ENCODE measurements at places on chromosomes 7 and 10. TPM values are rescaled to one million over a fixed set of nuclear protein-coding genes. Genes with fewer than 3 reads are reported as not detected.
A peak's percentile ranks its signal among the peaks of the same experiment; 100 is the strongest.

The MARVELD1 gene
- 21.0 TPM for total RNA-seq

The HOXA5 gene
- 2.9 TPM for total RNA-seq

The C7orf57 gene
- total RNA-seq, result not detected

The AVPI1 gene
- total RNA-seq, result 24.6 TPM

The SLC13A1 gene
- total RNA-seq, result not detected

The OPN4 gene
- not detected for total RNA-seq

The SNX10 gene
- 0.58 TPM for total RNA-seq

The ARMC3 gene
- total RNA-seq, result not detected

GRCh38 chr7:107932805-107933204 is 41.8 kb downstream of the DLD start:
- DNase-seq, result no peak

- DNase-seq, result no peak
Measured at GRCh38 chr7:89966067-89966664, 188.1 kb upstream of the STEAP1 start.

- DNase-seq, result no peak
Measured at GRCh38 chr7:24891311-24891735, 88.7 kb downstream of the OSBPL3 start.

- DNase-seq, result peak; percentile 53
Measured at GRCh38 chr10:120423431-120424197, 33.4 kb upstream of the PLPP4 start.

- DNase-seq, result no peak
Measured at GRCh38 chr10:91557651-91558111, 75.2 kb downstream of the PPP1R3C start.

DNA sequence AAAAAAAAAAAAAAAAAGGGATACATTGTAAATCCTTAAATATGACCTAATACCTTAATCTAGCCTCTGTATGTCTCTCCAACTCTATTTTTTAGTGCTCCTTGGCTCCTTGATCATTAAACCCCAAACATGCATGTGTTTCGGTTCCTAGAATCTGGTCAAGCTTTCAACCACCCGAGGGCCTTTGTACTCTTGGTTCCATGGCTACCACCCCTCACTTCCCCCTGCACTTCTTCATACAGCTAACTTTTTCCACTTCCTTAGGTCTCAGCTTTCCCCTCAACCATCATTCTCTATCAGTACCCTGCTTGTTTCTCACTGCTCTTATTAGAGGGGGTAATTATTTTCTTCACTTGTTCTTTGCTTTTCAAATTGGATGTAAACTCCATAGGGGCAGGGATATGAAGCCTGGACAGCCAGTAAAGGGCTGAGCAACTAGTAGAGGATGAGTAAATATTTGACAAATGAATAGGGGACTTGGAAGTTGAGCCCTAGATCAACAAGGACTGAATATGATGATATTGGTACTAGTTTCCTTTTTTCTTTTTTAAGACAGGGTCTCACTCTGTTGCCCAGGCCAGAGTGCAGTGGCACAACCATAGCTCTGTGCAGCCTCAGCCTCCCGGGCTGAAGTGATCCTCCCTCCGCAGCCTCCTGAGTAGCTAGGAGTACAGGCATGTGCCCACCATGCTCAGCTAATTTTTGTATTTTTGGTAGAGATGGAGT is 4.3 kb upstream of the GDI2 start:
- DNase-seq, result no peak

DNA sequence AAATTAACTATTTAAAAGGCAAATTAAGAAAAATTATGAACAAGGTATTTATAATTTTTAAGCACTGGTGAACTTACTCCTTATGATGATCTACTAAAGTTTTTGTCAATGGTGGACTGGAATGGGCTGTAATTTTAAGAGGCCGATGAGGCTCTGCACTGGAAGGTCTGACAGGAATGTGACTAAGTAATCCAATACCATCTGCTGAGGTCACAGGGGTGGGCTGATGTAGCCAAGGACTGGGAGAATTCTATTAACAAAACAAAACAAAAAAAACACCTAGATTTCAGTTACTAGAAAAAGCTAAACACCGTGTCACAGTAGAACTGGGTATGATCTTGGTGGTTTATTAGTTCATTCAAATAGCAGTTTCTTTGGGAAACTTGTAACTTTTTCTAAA is 75.9 kb downstream of the NRBF2 start:
- DNase-seq, result no peak

DNA sequence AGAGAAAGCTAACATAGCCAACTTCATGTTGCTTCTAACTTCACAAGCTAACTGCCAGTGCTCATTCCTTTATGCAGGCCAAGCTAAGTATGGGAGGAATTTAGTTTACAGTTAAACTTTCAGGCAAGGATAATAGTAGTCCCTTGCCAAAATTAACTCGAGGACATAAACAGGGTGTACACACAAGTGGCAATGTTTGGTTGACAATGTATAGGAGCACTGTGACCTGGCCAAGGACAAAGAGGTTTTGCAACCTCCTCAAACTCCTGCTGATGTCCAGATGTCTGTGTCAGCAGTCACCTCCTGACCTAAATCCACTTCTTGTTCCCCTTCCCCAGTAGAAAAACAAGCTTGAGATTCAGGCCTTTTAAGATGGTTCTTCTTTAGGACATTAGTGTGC is 494.6 kb upstream of the KLF6 start:
- no peak for DNase-seq

GRCh38 chr7:120725376-120726039 is 132.4 kb downstream of the TSPAN12 start:
- DNase-seq, result no peak

DNA sequence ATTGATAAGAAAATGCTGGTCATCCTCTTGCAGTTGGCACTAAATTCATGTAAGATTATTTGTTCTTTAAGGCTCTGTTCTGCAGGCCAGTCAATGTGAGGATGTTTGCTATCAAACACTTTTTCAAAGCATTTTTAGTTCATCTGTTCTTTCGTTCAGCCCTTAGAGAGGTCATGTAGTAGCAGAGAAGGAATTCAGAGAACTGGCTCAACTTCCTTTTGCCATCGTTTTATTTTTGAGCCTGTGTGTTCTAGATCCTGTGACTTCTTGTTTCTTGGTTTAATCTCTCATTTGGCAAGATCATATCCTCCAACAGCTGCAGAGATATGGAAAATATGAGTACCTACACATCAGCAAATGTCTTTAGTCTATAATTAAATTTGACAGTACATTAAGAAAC is 184.3 kb downstream of the NRP1 start:
- DNase-seq, result no peak

DNA sequence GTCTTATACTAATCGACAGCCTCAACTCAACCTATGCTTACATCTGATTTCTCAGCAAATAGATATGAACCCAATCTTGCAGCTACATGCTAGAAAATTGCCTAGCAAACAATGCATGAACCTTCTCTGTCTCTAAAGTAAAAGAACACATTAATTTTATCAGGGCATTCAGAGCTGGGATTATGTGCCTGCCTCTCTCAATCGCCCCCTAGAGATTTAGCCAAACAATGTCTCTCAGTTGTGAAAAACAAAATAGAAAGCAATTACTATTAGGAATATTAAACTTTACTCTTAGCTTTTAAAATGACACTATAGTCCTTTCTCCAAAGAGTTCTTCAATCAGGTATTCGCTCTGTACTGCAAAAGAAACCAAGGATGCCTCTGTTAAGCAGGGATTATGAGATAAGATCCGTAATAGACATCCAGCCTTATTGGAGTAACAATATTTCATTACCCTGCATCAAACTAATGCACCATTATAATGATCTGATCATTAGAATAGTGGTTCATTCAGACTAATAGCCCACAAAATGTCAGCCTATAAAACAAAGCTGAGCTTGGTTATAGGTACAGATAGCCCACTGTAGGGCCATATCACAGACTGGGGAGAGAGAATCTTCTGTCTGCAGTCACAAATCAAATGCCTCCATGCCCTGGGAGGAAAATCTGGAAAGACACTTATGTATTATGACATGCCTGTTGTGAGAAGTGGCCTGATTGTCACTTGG is 736.9 kb downstream of the PARD3 start:
- no peak for DNase-seq

GRCh38 chr7:46930366-46930765 is 651.5 kb downstream of the TNS3 start:
- DNase-seq, result no peak

GRCh38 chr7:34011017-34011695 is 105.8 kb downstream of the BMPER start:
- no peak for DNase-seq

DNA sequence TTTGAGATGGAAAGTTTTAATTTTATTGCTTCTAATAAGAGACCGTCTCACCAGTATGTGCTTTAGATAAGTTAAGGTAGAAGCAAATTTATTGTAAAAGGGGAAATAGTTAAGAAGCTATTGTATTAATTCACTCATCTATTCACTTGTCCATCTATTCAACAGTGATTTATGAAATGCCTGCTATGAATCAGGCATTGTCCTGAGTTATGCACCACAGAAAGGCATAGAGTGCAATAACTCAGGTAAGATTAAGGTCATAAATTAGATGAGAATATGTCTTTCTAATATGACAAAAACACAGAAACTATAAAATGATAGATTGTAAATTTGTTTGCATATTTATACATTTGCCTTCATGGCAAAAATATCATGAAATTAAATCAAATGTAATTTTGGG is 379.3 kb upstream of the PCDH15 start:
- DNase-seq, result no peak

GRCh38 chr7:54838175-54838910 is 79.3 kb upstream of the SEC61G start:
- no peak for DNase-seq

DNA sequence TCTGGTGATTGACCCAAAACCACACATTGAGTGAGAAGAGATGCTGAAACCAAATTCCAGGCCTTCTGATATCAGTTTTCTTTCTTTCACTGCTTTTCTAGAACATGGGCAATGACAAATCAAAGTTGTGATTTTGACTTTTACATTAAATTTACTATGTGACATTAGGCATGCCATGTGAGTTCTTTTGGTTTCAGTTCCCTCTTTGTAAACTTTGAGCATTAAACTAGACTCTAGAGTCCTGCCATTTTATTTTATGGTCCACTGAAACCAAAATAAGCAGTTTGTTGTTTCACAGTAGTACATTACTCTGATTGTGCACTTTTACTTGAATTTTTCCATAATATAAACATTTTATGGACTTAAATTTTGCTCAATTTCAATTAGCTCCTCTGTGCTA is 381.1 kb upstream of the SEMA3D start:
- no peak for DNase-seq

DNA sequence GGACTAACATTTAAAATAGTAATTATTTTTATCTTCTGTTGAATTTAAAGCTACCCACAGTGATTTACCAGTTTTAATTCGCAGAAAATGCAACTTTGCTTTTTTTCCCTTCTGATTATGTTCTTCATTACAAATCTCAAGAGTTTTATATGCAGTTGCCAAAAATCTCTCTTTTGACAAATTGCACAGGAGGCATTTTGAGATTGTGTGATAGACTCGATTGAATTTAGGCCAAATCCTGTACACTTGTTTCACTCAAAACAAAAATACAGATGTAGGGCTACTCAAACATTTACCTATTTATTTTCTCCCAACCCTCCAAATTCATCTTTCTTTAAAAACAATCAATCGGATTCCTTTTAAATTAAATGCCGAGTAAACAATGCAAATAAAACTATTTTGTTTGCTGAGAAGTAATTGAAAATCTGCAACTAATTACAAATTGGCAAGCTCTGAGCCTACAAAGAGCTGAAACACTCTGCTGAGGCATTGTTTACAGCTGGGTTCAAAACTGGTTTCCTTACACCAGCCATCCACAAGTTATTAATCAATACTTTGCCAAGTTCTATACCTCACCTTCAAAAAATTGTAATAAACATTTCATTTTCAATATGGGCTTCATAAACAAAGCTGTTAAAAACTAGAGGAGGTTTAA is 214.9 kb upstream of the TCF7L2 start:
- DNase-seq, result no peak

DNA sequence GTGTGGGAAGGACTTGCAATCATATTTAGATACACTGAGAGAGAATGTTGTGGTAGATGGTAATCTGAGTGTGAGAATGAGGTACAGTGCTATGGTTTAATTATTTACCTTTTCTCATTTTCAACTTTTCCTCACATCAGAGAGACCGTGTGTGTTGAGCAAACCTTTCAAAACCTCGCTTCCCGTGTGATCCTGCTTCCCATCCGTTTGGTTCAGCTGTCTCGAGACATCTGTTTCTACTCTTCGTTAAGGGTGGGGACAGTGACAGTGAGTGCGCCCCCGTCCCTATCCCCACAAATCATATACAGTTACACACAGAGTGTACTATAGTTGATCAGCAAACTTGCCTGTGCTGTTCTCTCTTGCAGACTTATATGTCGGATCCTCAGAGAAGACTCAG is 33.0 kb upstream of the NOBOX start:
- DNase-seq, result no peak

DNA sequence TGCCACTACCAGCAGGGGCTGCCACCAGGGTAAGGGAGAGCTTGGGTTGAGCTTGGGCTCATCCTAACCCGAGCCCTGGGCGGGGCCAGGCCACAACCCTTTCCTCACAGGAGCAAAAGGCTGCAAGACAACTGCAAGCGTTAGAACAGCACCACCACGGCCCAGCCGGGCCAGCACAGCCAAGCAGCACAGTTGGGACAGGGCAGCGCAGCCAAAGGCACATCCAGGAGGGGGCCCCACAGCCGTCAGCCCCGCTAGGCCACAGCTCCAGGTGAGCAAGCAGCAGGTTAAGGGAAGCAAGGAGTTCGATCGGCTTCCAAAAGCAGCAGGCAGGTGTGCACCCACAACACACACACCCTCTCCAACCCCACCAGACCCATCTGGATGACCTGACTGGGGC is 7.0 kb upstream of the NDST2 start:
- no peak for DNase-seq

DNA sequence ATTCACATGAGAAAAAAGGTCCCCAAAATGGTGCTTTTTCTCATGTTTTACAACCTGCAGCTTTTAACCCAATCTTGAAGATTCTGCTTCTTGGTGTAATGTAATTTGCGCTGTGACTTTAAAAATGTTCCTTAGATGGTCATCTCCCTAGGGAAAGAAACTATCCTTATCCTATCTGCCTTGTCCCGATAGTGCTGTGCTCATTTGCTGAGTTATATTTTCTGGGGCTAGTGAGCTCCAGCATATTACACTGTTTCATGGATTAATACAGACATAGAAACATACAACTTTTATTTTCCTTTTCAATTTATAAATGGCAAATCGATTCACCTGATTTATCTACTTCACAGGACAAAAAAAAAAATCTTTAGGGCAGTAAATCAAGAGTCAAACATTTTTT is 2.8 kb downstream of the WAPL start:
- DNase-seq, result no peak

- DNase-seq, result no peak
Measured at GRCh38 chr10:125565046-125565445, 117.9 kb downstream of the TEX36 start.

DNA sequence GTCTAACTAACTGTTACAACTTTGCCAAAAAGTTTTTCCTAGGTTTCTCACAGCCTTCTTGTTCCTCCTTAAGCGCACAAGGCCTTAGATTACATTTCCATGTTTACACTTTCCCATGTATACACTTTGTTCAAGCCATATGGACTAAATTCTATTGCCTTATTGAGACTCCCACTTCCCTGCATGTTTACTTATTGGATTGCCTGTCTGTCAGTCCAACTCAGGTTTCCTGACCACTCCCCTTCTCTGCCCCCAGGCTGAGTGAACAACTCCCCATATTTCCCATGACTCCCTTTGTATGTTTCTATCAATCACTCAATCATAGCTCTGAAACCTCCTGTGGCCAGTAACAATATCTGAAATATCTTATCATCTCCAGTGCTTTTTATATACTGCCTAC is 43.0 kb downstream of the SLC25A40 start:
- DNase-seq, result no peak

- no peak for DNase-seq
Measured at GRCh38 chr7:23863209-23863787, 153.3 kb downstream of the STK31 start.

GRCh38 chr7:23074443-23075261 is 30.9 kb upstream of the KLHL7 start:
- DNase-seq, result no peak

Measured in stomach (tissue), 19 donors.